Stimulated activated CD4-positive, alpha-beta T cell treated with anti-CD3 and anti-CD28 coated beads, TNF-alpha, amount 100 ng/mL, for 1 hour (primary cell): ENCODE measurements at places on chromosomes 4 and X.

DNA sequence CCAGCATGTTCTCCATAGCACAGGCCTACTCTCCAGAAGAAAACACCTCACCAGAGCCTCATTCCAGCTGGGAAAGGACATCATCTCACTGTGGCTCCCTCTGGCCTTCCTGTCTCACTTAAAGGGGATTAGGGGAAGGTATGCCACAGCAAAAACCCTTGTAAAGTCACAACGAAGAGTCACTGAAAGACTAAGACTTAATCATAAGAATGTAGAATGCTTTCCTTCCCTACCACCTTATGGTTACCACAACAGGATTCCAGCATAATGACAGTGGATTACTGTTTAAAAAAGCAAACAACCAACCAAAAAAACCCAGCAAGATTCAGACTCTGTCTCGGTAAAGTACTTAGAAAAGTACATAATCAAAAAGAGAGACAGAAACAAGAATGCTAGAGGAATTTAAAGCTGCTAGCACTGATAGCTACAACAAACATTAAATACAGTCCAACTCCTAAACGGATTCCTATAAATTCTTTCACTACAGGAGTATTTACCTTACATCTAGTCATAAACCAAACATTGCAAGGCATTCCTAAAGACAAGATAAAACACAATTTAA lies 75.1 kb downstream of the BANK1 start:
- DNase-seq = no peak

DNA sequence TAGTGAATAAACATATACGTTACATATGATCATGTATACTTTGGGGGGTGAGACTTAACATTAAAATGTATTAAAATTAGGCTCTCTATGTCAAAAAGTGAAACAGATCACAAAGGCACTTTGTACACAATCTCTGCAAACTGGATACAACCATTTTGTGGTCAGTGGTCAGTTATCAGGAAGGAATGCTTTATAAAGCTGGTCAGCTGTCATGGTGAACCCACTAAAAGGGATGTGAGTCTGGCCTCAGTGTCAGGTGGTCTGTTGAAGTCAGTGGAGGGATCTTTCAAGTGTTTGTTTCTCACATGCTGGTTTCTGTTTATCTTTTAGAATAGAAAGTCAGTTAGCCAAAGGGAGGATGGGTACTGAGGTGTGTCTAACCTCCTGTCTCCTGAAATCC lies 875.5 kb upstream of the INTU start:
- no peak for DNase-seq

- no peak for DNase-seq
Observed at GRCh38 chr4:19381068-19381467, 870.6 kb upstream of the SLIT2 start.

DNA sequence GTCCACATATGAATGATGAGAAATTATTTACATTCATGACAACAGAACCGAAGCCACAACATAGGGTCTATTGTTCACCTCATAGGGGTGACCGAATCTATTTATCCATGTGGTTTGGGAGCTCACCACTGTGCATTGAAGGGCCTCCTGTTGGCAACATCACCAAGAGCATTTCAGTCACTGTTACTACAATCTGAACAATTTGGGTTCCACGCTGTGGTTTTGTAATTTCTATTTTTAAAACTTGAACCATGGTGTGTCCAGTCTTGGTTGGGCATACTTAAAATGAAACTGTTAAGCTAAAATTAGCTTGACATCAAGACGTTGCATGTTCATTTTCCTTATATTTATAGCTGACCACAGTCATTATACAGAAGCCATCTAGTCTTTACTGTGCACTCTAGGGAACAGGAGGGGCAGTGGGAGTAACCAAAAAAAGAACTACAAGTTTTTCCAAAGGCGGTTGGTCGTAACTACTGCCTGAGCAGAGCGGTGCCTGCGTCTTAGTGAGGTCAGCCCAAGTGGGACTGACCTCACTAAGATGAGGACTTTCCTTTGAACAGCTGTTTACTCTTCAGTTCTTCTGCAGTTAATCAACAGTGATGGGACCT lies 192.1 kb downstream of the SPRY1 start:
- DNase-seq = no peak

DNA sequence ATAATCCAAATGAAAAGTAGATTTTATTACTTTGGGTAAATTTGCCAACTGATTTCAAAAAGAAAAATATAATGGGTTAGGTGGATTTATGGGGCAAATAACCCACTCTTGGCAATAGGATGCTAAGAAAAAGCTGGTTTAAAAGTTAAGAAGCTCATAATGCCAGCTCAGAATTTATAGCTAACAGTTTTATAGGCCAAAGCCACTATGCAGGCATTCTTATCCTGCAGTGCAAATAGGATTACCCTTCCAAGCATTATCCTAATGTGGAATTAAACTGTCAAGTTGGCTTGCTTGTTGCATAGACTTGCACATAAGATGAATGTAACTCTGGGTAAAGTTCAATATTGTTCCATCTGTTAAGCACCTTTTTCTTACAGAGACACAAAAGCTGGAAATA lies 703.0 kb downstream of the PCDH18 start:
- DNase-seq = no peak

DNA sequence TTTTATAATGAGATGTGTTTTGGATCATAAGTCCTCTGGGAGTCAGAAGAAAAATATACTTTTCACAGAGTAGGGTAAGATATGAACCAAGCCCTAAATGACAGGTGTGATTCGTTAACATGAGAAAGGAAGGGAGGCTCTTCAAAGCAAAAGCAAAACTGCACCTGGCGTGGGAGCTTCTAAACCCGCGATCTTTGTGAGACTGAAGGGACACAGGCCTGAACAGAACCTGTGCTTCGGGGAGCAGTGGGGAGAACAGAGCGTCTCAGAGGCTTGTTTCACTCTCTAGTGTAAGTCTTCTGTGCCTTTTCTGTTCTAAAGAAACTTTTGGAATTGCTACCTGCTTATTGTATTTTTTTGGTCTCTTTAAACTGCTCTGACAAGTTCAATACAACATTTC lies 30.2 kb upstream of the CYP4V2 start:
- DNase-seq = no peak

DNA sequence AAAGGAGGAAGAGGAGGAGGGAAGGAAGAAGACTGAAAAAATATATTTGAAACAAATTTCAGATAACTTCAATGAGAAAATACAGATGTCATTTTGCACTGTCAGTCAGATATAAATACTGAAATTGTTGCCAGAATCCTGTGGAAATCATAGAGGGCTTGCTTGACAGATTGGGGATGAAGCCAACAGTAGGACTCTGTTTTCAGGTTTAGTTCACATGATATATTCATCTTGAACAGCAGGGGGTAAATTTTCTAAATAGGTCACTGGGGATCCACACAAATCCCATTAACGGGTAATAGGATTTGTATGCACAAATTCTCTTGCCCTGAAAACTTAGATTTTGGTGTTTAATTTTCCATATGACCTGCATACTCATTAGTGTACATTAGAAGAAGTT lies 103.3 kb upstream of the PCDH18 start:
- no peak for DNase-seq

DNA sequence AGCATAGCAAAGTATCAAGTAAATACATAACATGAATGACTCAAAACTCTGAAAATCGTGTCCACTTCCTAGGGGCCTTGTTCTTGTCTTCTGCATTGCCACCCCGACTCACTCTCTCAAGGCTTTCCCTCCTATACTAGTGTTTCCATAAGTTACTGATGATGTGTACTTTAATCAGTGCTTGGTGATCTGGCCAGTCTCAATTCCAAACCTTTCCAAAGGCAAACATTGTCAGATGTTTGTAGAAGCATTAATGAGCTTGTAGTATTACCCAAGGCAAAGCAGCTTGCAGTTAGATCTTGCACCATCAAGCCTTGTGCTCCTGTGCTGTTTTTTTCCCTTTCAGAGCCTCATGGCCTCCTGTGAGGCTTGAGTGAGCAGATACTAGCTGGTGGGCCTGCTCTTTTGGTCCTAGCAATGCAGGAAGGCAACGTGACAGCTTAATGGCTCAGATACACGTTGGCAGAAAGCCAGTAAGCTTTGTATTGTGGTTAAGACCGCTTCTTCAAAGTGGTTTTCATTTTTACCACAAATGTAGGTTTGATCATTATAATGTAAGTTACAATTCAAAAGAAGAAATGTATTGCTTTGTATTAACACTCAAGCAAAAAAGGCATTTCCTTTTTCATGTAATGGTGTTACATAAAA lies 51.8 kb downstream of the RBPJ start:
- no peak for DNase-seq

DNA sequence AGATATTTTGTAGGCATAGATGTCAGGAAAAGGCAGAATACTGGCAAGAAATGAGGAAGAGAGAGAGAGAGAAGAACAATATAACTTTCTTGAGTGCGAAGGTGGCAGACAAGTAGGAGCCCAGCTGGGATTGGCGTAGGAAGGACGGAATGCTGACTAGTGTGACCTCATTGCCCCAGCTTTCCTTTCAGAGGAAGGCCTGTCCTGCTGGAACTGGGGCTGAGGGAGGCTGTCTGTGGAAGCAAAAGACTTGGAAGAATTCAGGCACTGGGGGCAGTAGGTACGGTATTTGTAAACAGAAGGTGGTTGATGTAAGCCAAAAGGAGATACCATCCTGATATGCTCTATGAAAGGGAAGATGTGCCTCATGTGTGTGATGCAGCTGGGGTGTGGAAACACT lies 818.4 kb downstream of the ADGRL3 start:
- no peak for DNase-seq

DNA sequence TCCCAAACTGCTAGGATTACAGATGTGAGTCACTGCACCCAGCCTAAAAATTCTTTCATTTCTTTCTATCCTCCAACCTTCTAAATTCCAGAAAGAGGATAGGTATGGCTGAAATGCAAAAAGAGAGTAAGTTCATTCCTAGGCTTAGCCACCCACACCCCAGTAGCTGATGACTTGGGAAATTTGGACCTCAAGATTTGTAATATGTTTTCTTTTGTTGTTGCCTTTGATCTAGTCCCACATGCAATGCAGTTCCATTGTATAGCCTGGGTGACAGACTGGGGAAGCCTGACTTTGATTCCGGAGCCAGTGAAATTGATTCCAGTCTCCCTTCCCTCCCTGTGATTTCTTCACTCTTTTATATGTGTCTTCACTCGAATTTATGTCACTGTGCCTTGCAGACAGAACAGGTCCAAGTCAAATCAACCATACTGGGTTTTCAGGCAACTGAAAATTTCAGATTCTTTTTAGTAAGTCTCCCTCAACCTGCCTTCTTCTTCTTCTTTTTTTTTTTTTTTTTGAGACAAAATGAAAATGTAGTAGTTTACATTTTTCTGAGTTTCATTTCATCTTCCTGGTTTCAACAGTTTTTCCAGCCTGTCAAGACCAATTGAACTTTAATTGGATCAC lies 176.2 kb upstream of the RBPJ start:
- no peak for DNase-seq

DNA sequence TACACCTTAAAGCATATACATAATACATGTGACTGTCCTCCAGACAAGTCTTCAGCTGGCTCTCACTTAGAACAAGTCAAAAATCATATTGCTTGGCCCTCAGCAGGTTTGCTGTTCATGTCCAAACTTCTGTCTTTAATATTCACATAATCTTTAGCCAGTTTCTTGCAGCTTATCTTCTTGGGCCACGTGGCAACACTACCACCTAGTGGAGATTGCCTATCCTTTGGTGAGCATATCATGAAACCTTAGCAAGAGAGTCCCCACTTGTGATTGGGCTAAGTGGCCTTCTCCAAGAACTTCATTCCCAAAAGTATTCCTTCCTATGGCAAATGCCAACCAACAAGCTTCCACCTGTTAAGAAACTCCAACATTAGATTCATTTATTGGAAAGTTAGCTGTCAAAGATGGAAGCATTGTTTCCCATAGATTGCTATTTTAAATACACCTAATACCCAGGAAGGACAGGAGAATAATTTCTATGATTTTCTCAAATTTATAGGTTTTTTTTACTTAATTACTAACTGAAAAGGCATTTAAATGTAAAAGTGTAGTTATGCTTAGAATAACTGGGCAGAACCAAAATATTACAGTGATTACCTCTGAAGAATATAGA lies 231.9 kb upstream of the INTU start:
- no peak for DNase-seq

- DNase-seq = no peak
Observed at GRCh38 chrX:50407976-50408375, 62.6 kb downstream of the DGKK start.

DNA sequence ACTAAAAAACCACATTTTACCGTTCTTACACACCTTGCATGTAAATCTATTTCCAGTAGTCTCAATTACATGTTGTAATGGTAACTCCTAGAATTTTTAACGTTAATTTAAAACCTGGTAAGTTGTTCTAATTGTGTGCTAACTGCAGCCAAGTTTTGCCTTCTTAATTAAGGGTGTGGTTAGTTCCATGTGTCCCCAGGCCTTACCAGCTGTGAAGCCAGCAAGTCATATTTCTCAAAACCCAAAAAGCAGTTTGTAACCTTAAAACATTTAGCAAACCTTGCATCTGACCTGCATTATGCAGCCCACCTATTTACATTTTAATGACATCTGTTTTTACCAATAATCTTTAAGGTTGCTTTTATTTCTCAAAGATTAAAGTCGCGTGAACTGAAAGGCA lies 18.4 kb upstream of the FAM47E start:
- DNase-seq = no peak

GRCh38 chr4:8086783-8087445 lies 71.7 kb downstream of the ABLIM2 start:
- no peak for DNase-seq

GRCh38 chrX:14274691-14275090 lies 245.0 kb upstream of the GEMIN8 start:
- no peak for DNase-seq

- DNase-seq = no peak
Observed at GRCh38 chr4:25814301-25815136, 48.3 kb downstream of the SEL1L3 start.

GRCh38 chrX:135644624-135645023 lies 68.8 kb upstream of the CT45A1 start:
- no peak for DNase-seq

DNA sequence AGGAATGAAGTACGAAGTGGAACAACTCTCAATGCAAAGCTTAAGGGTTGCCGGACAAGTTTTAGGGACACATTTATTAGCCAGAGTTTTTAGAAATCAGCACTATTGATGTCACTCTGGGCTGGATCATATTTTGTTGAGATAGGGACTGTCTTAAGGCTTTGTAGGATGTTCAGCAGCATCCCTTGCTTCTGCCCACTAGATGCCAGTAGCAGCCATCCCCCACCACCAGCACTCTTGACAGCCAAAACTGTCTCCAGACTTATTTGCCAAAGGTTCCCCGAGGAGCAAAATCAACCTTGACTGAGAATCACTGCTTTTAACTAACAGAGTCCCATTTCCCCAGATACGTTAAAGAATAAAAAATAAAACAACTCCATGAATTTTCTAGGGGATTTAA lies 1497.3 kb downstream of the STIM2 start:
- DNase-seq = no peak
